ENCODE measurements at places on chromosomes 4 and X.

- no peak for DNase-seq
Measured at GRCh38 chr4:102647117-102647516, 113.7 kb downstream of the MANBA start.

- no peak for DNase-seq
Measured at GRCh38 chrX:17584248-17584681, 153.0 kb upstream of the SCML1 start.

- no peak for DNase-seq
Measured at GRCh38 chrX:15781961-15782699, 8.2 kb upstream of the ZRSR2 start.

- DNase-seq = no peak
Measured at GRCh38 chr4:105170711-105171110, 24.0 kb downstream of the TET2 start.

DNA sequence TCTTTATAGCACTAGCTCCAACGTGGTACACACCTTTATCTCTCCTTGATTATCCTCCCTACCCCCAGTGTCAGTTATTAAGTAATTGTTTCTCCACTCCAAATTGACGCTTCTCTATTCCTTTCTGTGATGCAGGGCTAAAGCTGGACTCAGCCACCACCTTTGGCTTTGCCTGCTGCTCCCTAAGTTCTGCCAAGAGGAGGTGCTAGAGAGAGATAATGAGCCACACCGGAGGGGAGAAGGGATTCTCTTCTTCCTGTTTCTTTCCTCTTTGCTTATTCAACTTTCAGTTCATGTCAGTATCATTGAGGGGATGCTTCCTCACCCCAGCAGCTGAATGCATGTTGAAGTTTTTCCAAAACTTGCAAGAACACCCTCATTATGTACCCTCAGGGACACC is 176.5 kb downstream of the GBA3 start:
- no peak for DNase-seq

GRCh38 chr4:3533423-3533820 is 1.2 kb upstream of the LRPAP1 start:
- no peak for DNase-seq

DNA sequence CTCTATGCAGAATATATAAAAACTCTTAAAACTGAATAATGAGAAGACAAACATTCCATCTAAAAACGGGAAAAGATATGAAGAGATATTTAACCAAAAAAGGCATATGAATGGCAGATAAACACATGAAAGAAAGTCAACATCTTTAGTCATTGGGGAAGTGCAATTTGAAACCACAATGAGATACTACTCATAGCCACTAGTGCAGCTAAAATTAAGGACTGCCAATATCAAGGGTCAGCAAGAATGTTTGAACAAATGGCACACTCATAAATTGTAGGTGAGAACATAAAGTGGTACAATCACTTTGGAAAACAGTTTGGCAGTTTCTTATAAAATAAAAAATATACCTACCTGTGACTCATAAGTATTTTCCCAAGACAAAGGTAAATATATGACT is 534.9 kb upstream of the DIPK2B start:
- DNase-seq = no peak

GRCh38 chrX:49910344-49910743 is 12.1 kb upstream of the CLCN5 start:
- DNase-seq = no peak

- DNase-seq = no peak
Measured at GRCh38 chr4:98298022-98298421, 36.8 kb downstream of the RAP1GDS1 start.

DNA sequence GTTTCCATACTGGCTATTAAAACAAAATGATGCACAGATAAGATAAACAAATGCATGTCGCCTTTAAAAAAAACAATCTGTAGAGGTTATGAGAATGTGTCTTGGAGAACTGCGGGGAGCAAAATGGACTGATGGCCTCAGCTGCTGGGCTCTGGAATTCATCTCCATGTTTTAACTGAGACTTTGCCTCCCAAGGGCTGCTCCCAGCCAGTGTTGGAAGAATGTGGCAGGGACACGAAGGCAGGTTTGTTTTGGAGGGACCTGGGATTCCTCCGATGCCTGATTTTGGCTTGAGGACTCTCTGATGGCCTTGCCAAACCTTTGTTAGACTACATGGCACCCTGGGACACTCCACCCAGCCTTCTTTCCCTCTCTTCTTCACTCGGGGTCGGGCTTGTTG is 83.5 kb upstream of the AP1S2 start:
- DNase-seq = no peak

GRCh38 chrX:53686151-53686885 is at the start of gene HUWE1:
HUWE1 (minus strand) TSS chrX:53686719; CDS start chrX:53654107, 32,612 bp downstream.
- DNase-seq = peak; percentile 69

GRCh38 chrX:154515090-154515965 is 704 bp downstream of the FAM3A start:
- DNase-seq = no peak

DNA sequence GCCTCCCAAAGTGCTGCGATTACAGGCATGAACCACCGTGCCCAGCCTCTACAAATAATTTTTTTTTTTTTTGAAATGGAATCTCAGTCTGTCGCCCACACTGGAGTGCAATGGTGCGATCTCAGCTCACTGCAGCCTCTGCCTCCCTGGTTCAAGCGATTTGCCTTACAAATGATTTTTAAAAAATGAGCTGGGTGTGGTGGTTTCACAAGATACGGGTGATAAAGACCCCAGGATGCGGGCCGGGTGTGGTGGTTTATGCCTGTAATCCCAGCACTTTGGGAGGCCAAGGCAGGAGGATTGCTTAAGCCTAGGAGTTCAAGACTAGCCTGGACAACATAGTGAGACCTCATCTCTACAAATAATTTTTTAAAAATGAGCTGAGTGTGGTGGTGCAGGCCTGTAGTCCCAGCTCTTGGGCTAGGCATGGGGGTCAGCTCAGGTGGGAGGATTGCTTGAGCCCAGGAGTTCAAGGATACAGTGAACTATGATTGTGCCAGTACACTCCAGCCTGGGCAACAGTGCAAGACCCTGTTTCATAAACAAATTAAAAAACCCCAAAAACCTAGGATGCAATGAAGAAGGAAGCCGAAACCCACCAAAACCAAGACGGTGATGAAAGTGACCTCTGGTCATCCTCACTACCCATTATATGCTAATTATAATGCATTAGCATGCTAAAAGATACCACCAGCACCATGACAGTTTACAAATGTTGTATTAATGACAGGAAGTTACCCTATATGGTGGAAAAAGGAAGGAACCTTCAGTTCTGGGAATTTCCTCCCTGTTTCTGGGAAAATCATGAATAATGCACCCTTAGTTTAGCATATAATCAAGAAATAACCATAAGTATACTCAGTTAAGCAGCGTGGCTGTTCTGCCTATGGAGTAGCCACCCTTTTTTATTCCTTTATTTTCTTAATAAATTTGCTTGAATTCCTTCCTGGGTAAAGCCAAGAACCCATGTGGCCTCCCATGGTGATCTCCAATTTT is 27.7 kb downstream of the PDGFRA start:
- DNase-seq = no peak

DNA sequence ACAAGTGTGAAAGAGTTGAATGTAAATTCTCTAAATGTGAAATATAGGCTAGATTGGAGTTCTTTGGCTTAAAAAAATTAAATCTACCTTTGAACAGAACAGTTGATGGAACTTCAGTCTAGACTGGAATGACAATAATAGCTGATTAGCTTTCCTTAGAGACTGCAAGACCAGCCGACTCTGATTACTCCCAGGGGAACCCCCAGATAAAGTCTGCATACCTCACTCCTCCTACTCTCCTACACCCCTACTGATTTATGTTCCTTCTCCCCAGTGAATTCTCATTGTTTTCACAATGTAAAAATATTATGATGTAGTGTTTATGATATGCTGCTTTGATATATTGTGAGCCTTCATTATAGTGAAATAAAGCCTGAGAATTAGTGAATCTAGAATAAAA is 241.3 kb downstream of the CFAP299 start:
- DNase-seq = no peak

- DNase-seq = no peak
Measured at GRCh38 chr4:187184508-187184907, 460.9 kb upstream of the FAT1 start.

- no peak for DNase-seq
Measured at GRCh38 chr4:94399721-94400120, 52.0 kb upstream of the PDLIM5 start.

DNA sequence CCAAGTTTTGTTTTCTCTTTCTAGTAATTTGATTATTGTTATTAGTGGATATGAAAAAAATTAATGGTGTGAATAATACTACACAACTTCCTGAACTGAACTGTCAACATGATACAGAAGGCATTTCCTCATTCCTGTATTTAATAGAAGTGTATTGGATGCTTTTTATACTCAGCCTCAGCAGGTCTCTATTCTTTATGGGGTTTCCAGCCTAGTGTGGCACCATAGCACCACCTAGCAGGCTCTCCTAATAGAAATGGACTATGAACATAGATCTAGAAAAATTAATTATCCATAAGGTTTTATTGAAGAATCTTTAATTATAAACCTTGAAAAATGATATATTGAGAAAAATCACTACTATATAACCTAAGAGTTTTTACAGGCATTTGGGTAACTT is 52.4 kb downstream of the GLRB start:
- no peak for DNase-seq

- no peak for DNase-seq
Measured at GRCh38 chrX:42771506-42772335, 6.2 kb downstream of the PPP1R2C start.

GRCh38 chr4:54659749-54660535 is 2.2 kb downstream of the KIT start:
- no peak for DNase-seq

GRCh38 chr4:75565481-75565880 is 9.6 kb downstream of the ODAPH start:
- no peak for DNase-seq

DNA sequence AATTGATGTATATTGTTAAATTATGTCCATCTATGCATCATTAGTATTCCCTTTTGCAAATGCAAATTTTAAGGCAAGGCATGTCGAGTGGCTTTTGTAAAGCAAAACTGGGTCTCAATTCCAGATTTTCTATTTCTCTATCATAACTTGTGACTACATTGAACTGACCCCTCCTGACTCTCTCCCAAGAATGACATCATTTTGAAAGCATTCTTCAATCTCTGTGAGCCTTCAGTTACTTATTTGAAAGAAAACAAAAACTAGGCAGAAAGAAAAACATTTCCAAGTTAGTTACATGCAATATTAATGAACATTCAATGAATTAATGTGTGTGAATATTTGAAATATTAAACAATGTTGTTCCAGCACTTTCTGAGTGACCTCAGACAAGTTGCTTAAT is 314.3 kb upstream of the CLNK start:
- DNase-seq = no peak

DNA sequence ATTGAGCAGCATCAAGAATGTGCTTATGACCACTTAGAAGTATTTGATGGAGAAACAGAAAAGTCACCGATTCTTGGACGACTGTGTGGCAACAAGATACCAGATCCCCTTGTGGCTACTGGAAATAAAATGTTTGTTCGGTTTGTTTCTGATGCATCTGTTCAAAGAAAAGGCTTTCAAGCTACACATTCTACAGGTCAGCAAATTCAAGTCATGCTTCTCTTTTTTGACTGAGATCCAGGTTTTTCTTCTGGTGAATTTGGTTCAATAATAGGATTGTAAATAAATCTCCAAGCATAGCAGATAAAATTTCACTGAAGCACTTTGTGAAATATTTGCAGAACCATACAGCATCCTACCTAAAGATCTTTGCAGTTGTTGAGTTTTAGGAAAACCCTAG is 218.1 kb downstream of the TLL1 start:
- DNase-seq = no peak

GRCh38 chrX:50430917-50431575 is 39.6 kb downstream of the DGKK start:
- no peak for DNase-seq

DNA sequence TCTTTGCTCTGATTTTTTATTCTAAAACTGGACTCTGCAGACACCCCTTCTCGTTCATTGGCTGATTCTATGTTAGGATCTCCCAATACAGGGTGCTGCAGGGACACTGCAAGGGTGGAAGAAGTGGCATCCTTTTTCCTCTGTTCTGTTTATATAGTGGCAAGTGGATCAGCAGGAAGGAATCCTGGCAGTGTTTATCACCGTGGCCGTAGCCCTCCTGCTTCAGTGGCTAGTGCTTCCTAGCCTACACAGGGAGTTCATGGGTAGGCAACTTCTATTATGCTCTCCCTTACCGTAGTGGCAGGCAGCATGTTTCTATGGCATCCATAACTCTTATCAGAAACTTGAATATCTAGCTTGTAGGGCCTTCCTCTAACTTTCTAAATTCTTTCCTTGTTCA is 6.4 kb upstream of the AP1AR start:
- no peak for DNase-seq

GRCh38 chrX:50700921-50701320 is 113.1 kb downstream of the SHROOM4 start:
- no peak for DNase-seq

DNA sequence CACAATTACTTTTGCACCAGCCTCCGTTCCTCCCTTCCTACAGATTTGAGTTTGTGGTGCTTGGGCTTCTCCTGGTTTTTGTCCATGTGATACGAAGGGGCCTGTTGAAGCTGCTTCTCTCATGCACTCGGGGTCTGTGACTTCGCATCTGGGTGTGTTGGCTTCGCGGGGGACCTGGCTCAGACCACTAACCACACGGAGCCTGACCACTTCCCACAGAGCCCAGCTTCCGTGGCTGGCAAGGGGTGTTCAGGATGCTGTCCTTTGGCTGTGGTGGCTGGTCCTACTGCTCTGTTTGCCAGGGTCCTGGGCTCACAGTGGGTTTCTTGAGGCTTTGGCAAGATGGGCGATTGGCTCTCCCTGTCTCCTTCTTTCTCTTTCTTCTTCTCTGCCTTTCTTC is 19.8 kb upstream of the XG start:
- no peak for DNase-seq

DNA sequence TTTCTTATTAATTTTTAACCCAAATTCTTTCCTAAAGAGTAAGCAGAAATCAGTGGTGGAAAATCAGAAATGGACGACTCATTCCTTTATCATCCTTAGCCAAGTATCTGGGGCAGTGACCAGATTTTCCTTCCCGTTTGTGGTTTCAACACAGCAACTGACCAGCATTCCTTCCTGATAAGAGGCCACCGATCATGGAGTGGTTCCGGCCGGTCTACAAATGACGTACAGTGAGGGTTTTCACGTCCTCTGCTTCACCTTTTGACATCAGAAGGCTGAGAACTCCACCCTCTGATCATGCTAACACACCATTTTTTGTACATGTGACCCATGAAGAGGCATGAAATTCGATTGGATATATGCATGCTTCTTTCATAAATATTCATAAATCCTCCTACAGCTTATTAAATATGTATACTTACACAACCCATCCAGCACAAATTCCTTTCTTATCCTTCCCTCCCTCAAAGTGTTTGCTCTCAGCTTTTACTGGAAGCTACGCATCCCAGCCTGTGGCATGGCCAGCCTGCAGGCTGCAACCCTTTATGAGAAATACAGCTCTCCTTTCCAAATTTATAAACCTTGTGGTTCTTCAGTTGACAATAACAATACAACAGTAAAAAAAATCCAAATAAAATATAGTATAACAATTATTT is 173.0 kb upstream of the CASK start:
- DNase-seq = no peak

DNA sequence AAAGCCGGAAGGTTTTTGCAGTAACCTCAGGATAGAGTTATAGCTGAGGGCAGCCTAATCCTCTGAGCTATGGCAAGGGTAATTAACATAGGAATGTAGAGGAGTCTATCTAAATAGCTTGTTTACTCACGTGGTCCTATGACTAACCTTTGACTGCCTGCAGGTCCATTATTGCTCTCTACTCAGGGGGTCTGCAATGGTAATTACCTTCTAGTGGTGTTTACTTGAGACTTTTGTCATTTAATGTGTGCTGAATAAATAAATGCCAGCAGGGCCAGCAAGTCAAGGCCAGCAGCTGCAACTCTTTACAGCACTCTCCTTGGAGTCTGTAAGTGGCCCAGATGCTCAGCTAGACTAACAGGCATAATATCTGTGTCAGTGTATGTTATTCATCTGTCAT is 212.7 kb upstream of the FMR1 start:
- DNase-seq = no peak
